Motor neuron (in vitro differentiated cells): ENCODE measurements at places on chromosomes 7 and 10. TPM values are rescaled to one million over a fixed set of nuclear protein-coding genes. Genes with fewer than 3 reads are reported as not detected.

The HABP2 gene
- total RNA-seq = 0.05 and 0.25 TPM in 2 replicates

The ZNF425 gene
- total RNA-seq = 5.1 and 5.8 TPM in 2 replicates

The SLC16A9 gene
- 27.4 and 28.8 TPM in 2 replicates for total RNA-seq

The STEAP1B gene
- 2.1 and 2.3 TPM in 2 replicates for total RNA-seq

The TAS2R5 gene
- total RNA-seq = 1.6 and 3.3 TPM in 2 replicates

The MINPP1 gene
- total RNA-seq = 28.9 and 29.0 TPM in 2 replicates

The NME8 gene
- not detected in 2 replicates for total RNA-seq

The KIAA1217 gene
- 27.8 and 29.0 TPM in 2 replicates for total RNA-seq

The INHBA gene
- total RNA-seq = 0.27 and 0.36 TPM in 2 replicates

The AOC1 gene
- total RNA-seq = 0.23 and 0.33 TPM in 2 replicates

- ATAC-seq = peak; percentile 32
These were observed 71.4 kb downstream of the NEURL1 start for GRCh38 chr10:103564776-103565520.

GRCh38 chr7:40572810-40573465 lies 438.1 kb downstream of the SUGCT start:
- ATAC-seq = no peak

GRCh38 chr7:135447748-135448147 lies 62.2 kb downstream of the CNOT4 start:
- ATAC-seq = peak; percentile 73

GRCh38 chr7:70836946-70837345 lies 295.0 kb upstream of the GALNT17 start:
- ATAC-seq = no peak

DNA sequence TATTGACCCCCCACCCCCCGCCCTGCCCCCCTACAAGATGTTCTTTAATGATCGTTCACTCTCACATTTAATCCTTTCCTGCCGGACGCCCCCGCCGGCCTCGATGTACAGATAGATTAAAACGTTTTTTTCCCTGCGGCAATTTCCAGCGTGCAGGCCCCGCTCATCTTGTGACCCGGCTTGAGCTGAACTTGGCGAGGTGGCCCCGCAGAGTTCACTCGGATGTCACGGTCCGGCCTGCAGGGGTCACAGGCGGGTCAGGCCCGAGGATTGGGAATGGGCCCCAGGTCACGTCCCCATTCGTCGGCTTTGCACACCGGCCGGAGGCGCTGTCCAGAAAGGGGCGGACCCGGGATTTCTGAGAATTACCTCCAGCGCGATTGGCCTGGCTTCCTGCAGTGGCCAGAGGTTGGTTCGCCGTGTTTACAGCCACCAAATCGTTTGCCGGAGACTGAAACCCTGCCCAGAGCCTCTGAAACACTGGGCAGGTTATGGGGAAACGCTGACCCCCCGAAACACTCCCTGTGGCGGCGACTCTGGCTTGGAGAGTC lies 1.9 kb upstream of the CYP26A1 start:
- ATAC-seq = peak; percentile 48

- ATAC-seq = no peak
These were observed 73.6 kb downstream of the COBL start for GRCh38 chr7:51242881-51243518.

GRCh38 chr10:63865210-63865609 lies 344.0 kb downstream of the REEP3 start:
- ATAC-seq = no peak

DNA sequence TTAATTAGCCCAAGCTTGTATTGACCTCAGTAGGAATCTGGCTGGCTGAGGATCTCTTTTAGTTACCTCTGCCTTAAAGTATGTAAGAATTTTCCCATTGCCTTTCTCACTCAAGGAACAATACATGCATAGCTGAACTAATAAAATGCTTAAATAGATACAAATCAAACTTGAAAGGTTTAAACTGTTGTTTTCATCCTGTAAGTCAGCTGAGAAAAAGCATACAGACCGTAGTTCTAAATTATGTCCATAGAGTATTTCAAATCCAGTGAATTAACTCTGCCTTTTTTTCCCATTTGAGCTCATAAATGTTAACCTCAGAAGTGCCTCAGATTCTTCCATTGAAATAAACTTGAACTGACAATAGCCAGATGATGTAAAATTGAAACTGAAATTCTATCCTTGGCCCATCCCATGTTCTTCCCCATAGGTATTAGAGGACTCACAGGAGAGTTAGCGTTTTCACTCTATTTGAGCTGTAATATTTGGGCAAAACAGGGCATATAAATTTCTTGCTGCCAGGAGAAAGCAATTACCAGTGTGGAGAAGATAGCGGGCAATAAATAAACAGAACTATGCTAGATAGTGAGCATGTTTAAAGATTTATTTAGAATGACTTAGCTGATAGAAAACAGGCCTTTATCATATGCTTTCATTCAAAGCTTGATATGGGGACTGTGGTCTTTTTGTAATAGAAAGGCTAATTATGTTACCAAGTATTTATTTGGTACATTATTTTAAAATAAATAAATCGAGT lies 163.7 kb downstream of the WNT2 start:
- no peak for ATAC-seq

GRCh38 chr7:42155584-42156290 lies 81.3 kb downstream of the GLI3 start:
- ATAC-seq = no peak

GRCh38 chr7:518630-519483 lies 789 bp downstream of the PDGFA start:
- ATAC-seq = peak; percentile 9
